ENCODE measurements at places on chromosomes 5 and 9. TPM values are rescaled to one million over a fixed set of nuclear protein-coding genes. Genes with fewer than 3 reads are reported as not detected.

ANKRD55 gene
- 0.32 TPM for total RNA-seq

ANGPTL2 gene
- total RNA-seq, result 36.7 TPM

SEMA6A gene
- 19.8 TPM for total RNA-seq

GGTA1 gene
- 38.9 TPM for total RNA-seq

FAM219A gene
- 48.0 TPM for total RNA-seq

ARID3C gene
- total RNA-seq, result not detected

C9 gene
- 0.13 TPM for total RNA-seq

ZFP2 gene
- total RNA-seq, result 3.4 TPM

ADRA1B gene
- total RNA-seq, result 16.0 TPM

DNA sequence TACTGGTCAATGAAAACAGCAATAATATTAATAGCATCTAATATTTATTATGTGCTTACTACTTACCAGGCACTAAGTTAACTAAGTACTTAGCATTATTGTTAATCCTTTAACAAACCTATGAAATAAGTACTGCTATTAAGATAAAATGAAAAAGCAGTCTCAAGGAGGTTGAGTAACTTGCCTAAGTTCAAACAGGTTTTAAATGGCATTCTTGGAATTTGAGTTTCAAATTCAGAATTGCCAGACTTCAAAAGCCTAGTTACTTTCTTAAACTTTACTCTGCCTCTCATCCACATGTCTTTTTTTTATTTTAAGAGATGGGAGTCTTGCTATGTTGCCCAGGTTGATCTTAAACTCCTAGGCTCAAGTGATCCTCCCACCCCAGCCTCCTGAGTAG lies 16.0 kb downstream of the LEAP2 start:
- H3K4me3 ChIP-seq, result no peak overlapping the region
- H3K27ac ChIP-seq, result no peak overlapping the region
- DNase-seq, result no peak
- no peaks in the 10 kb centered on the region for H3K27me3 ChIP-seq
- no peaks in the 10 kb centered on the region for H3K4me1 ChIP-seq

- no peaks in the 10 kb centered on the region for H3K27me3 ChIP-seq
- no peak overlapping the region for H3K4me3 ChIP-seq
- H3K36me3 ChIP-seq, result no peaks in the 10 kb centered on the region
- no peak overlapping the region for H3K27ac ChIP-seq
Observed at GRCh38 chr5:76720988-76721569, 5.2 kb downstream of the F2R start.

GRCh38 chr9:114143234-114143633 lies 12.1 kb upstream of the COL27A1 start:
- no peak overlapping the region for H3K4me3 ChIP-seq
- H3K27ac ChIP-seq, result no peak overlapping the region
- DNase-seq, result no peak
- H3K27me3 ChIP-seq, result no peaks in the 10 kb centered on the region

DNA sequence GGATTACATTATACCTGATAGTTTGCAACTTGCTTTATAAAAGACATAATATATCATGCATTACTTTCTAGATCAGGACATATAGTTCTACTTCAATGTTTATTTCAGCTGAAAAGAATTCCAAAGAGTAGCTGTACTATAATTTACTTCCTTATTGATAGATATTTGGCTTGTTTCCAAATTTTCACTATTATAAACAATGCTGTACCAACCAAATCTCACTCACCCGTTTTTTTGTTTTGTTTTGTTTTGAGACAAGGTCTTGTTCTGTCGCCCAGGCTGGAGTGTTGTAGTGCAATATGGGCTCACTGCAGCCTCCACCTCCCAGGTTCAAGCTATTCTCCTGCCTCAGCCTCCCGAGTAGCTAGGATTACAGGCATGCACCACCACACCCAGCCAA lies 132.7 kb downstream of the GNAQ start:
- no peak overlapping the region for H3K4me3 ChIP-seq
- DNase-seq, result no peak
- H3K4me1 ChIP-seq, result peaks cover 2% of the 10 kb centered on the region

GRCh38 chr5:88873447-88873846 lies 9.5 kb downstream of the MEF2C start:
- no peaks in the 10 kb centered on the region for H3K36me3 ChIP-seq
- peak overlapping the region; percentile 31 for H3K4me3 ChIP-seq
- H3K27ac ChIP-seq, result no peak overlapping the region
- no peak for DNase-seq

DNA sequence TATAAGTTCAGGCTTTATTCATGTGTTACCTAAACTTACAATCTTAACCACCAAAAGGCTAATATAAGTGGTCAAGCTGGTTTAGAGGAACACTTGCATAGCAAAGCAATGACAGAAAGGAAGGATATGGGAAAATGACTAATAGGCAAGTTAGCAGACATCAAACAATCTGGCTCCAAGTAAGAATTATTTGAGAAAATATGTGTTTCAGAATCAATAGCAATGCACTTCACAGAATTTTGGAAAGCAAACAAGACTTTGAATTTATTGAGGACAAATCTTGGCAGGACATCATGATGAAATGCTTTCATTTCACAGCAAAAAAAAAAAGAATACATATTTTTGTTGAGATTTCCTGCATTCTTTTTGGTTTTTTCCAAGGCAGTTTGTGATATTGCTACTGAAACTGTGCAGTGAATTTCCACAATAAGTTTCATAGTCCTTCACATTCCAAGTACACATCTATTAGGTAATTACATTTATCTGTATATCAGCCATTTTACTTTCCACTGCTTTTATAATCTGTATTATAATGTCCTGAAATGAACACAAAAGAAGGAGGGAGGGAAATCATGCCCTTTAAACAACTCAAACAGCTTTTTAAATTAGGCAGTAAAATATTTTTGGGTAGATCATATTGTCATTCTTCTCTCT lies 417.9 kb downstream of the NR2F1-AS1 start:
- H3K36me3 ChIP-seq, result no peaks in the 10 kb centered on the region
- no peak for DNase-seq
- H3K27ac ChIP-seq, result no peak overlapping the region
- no peaks in the 10 kb centered on the region for H3K4me1 ChIP-seq
- no peak overlapping the region for H3K4me3 ChIP-seq

DNA sequence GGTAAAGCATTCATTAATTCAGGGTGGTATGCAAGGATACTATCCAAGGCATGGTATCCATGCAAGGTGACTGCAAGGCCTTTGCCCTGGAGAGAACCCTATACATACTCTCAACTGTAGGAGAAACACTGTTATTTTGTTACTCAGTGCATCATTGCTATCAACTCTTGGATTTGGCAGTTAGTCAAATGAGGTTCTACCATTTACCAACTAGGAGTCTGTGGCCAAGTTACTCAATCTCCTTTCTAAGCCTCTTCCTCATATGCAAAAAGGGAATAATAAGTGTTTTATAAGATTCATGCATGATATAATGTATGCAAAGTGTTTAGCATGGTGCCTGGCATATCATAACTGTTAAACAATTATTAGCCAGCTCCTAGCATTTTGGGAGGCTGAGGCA lies 4.0 kb downstream of the PCDHGC3 start:
- DNase-seq, result no peak
- no peaks in the 10 kb centered on the region for H3K27me3 ChIP-seq
- no peaks in the 10 kb centered on the region for H3K36me3 ChIP-seq
- no peaks in the 10 kb centered on the region for H3K4me1 ChIP-seq
- H3K4me3 ChIP-seq, result no peak overlapping the region
- no peak overlapping the region for H3K27ac ChIP-seq

- no peak overlapping the region for H3K4me3 ChIP-seq
- no peaks in the 10 kb centered on the region for H3K27me3 ChIP-seq
- peaks cover 4% of the 10 kb centered on the region for H3K4me1 ChIP-seq
- H3K27ac ChIP-seq, result no peak overlapping the region
Observed at GRCh38 chr5:137935694-137936093, 46.4 kb downstream of the PKD2L2 start.

- no peaks in the 10 kb centered on the region for H3K4me1 ChIP-seq
- H3K27ac ChIP-seq, result no peak overlapping the region
- H3K36me3 ChIP-seq, result no peaks in the 10 kb centered on the region
- no peaks in the 10 kb centered on the region for H3K27me3 ChIP-seq
- DNase-seq, result peak; percentile 62
- H3K4me3 ChIP-seq, result no peak overlapping the region
Observed at GRCh38 chr5:172486451-172486850, 32.1 kb upstream of the SH3PXD2B start.

DNA sequence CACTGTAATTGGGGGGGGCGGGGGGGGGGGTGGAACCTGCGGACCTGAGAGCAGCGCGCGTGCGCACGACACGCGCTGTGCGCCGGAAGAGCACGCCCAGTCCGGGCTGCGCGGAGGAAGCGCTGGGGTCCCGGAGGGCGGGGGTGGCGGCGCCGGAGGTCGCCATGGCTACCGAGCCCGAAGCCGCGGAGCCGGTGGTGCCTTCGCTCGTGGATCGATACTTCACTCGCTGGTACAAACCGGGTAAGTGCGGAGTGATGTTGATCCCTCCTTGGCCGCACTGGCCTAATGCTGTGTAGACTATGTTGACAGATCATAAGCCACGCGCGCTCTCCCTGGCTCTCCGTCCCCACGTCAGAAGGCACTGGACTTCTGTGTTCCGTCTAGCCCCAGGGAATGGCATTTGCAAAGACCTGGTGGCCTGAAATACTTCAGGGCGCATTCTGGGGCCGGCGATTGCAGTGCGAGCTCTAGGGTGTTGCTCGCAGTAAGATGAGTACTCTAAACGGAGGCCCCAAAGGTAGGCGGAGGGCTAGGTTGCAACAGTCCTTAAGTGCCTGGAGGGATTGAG lies at the start of gene ABITRAM:
Gene ABITRAM (plus strand): TSS at position 78 of the 571 bp plus-strand sequence. CDS start 87 bp downstream, at position 165.
- H3K4me1 ChIP-seq, result no peaks in the 10 kb centered on the region
- H3K27ac ChIP-seq, result no peak within 1 kb of the TSS
- peak; percentile 78 for DNase-seq

DNA sequence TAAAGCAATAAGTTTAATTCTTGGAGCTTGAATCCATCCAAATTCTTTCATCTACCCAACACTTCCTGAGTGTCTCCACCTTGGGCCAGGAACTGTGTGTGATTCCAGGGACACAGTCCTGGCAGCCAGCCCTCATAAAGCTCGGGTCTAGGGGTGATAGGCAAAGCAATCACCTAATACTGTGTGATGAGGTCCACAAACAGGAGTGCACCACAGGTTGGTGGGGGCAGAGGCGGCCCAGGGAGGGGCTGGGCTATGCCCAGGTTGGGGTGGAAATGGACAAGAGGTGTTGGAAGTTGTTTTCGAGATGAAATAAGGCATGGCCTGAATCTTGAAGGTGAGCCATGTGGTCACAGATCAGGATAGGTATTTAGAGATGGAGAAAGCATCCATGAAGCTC lies 133.9 kb upstream of the PTCH1 start:
- no peak for DNase-seq
- no peaks in the 10 kb centered on the region for H3K27me3 ChIP-seq
- no peak overlapping the region for H3K27ac ChIP-seq
- H3K4me1 ChIP-seq, result no peaks in the 10 kb centered on the region

GRCh38 chr5:174560861-174561260 lies 163.5 kb upstream of the MSX2 start:
- no peaks in the 10 kb centered on the region for H3K36me3 ChIP-seq
- no peak overlapping the region for H3K4me3 ChIP-seq
- H3K27ac ChIP-seq, result no peak overlapping the region
- no peaks in the 10 kb centered on the region for H3K4me1 ChIP-seq
- no peak for DNase-seq
- H3K27me3 ChIP-seq, result peaks cover 2% of the 10 kb centered on the region

- H3K27ac ChIP-seq, result no peak overlapping the region
- DNase-seq, result no peak
- H3K36me3 ChIP-seq, result no peaks in the 10 kb centered on the region
- H3K4me1 ChIP-seq, result no peaks in the 10 kb centered on the region
Observed at GRCh38 chr5:15834596-15835245, 334.7 kb downstream of the FBXL7 start.

DNA sequence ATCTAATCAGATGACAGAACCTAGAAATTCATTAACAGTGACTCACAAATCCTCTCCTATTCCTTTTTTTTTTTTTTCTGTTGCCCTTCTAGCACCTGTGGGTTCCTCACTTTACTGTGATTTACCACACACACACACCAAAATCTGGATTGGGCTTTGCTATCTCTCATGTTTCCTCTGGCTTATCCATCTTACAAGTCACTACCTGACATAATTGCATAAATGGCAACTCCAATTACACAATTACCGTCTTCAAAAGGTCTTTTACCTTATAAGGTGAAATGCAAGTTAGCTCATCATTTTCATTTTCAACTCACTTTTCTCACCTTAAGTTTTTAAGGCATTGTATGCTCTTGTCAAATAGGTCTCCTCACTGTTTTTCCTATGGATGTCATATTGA lies 426.3 kb upstream of the MEF2C start:
- H3K27me3 ChIP-seq, result no peaks in the 10 kb centered on the region
- no peaks in the 10 kb centered on the region for H3K36me3 ChIP-seq
- DNase-seq, result no peak
- H3K4me1 ChIP-seq, result no peaks in the 10 kb centered on the region
- no peak overlapping the region for H3K27ac ChIP-seq

- no peak for DNase-seq
- no peaks in the 10 kb centered on the region for H3K4me1 ChIP-seq
- H3K36me3 ChIP-seq, result no peaks in the 10 kb centered on the region
- no peaks in the 10 kb centered on the region for H3K27me3 ChIP-seq
Observed at GRCh38 chr9:21711504-21711903, 90.9 kb upstream of the MTAP start.

GRCh38 chr9:26891726-26892125 lies 876 bp downstream of the CAAP1 start:
- no peak for DNase-seq
- H3K27ac ChIP-seq, result peak overlapping the region; percentile 48
- no peaks in the 10 kb centered on the region for H3K27me3 ChIP-seq
- peaks cover 2% of the 10 kb centered on the region for H3K4me1 ChIP-seq
- H3K36me3 ChIP-seq, result no peaks in the 10 kb centered on the region

- DNase-seq, result no peak
- H3K36me3 ChIP-seq, result no peaks in the 10 kb centered on the region
- H3K4me3 ChIP-seq, result no peak overlapping the region
- no peaks in the 10 kb centered on the region for H3K4me1 ChIP-seq
- H3K27ac ChIP-seq, result no peak overlapping the region
Observed at GRCh38 chr5:168292786-168293696, 1.6 kb downstream of the WWC1 start.

DNA sequence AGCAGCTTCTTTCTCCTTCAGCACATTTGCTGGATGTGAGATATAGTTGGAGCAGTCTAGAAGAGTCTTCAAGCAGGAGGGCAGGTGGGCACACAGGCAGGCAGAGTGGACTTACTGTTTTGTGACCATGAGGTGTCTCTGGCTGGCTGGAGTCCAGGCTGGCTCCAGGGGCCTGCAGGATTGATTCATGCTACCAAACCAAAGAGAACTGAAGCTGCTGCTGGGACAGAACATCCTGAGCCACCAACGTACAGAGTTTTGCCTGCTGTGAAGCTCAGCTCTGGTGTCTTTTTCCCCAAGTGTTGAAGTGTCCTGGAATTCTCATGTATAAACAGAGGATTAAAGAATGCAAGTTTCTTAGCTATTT lies 45.7 kb downstream of the CYSTM1 start:
- H3K36me3 ChIP-seq, result no peaks in the 10 kb centered on the region
- H3K4me3 ChIP-seq, result no peak overlapping the region
- H3K27ac ChIP-seq, result no peak overlapping the region
- H3K4me1 ChIP-seq, result no peaks in the 10 kb centered on the region
- no peaks in the 10 kb centered on the region for H3K27me3 ChIP-seq
- no peak for DNase-seq

- no peaks in the 10 kb centered on the region for H3K36me3 ChIP-seq
- H3K4me1 ChIP-seq, result peaks cover 8% of the 10 kb centered on the region
- H3K27ac ChIP-seq, result no peak overlapping the region
- no peaks in the 10 kb centered on the region for H3K27me3 ChIP-seq
- no peak for DNase-seq
Observed at GRCh38 chr9:130781569-130781968, 53.5 kb upstream of the ABL1 start.

GRCh38 chr5:179176166-179176565 lies 116.0 kb downstream of the ZNF354C start:
- no peaks in the 10 kb centered on the region for H3K27me3 ChIP-seq
- no peaks in the 10 kb centered on the region for H3K36me3 ChIP-seq
- H3K4me1 ChIP-seq, result no peaks in the 10 kb centered on the region
- H3K27ac ChIP-seq, result no peak overlapping the region
